ENCODE measurements at places on chromosomes 6 and 20.

GRCh38 chr6:127484212-127484863 is 25.1 kb upstream of the KIAA0408 start:
- DNase-seq, result no peak

GRCh38 chr6:34305497-34305896 is 56.7 kb upstream of the SMIM29 start:
- DNase-seq, result no peak

DNA sequence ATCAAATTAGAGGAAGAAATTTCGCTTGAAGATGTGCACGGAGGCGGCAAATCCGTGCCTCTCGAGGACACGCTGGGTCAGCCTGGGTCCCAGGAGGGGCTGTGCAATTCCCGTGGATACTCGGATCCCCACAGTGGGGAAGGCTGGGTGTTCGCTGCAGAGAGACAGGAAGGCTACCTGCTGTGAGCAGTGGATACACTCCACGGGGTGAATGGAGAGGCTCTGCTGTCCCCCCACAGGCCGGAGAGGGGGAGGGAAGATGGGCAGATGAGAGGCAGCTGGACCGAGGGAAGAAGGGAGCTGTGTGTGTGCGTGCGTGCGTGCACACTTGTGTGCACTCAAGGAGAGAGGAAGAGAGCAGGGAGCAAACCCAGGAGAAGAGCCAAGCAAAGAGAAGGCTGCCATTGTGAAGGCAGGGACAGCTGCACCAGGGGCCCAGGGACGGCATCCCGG is 57.3 kb downstream of the SULF2 start:
- DNase-seq, result no peak

- DNase-seq, result no peak
Measured at GRCh38 chr6:125558907-125559306, 190.5 kb upstream of the HEY2 start.

GRCh38 chr20:24465159-24465558 is 4.3 kb upstream of the SYNDIG1 start:
- no peak for DNase-seq

- no peak for DNase-seq
Measured at GRCh38 chr6:1585669-1586049, 24.1 kb upstream of the FOXC1 start.

DNA sequence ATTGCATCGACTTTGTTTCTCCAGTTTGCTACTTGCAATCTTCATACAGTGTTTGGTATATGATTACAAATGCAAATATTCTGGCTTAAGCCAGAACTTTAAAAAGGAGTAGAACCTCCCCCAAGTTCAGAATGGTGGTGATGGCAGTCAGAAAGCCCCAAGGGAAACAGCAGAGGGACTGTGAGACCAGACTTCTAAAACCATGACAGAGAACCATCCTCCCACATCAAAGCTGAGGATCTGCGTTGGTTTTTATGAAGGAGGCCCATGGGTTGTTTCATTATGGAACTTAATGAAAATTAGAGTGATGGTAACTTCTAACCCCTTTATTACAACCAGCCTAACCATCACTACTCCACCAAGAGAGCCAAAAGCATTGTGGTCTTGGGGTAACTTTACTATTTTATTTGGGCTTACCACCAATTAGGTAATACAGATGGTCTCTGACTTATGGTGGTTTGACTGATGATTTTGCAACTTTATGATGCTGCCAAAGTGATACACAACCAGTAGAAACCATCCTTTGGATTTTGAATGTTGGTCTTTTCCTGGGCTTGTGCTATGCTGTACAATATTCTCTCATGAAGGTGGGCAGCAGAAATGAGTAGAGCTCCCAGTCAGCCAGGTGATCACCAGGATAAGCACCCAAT is 10.9 kb upstream of the MRS2 start:
- no peak for DNase-seq

Data from 8988T (cell line).